ENCODE measurements at places on chromosomes 6 and 20.

GRCh38 chr6:2844008-2844407, 2.3 kb upstream of the SERPINB1 start:
- no peak for DNase-seq

GRCh38 chr20:36394340-36394965, 88.3 kb downstream of the DLGAP4 start:
- DNase-seq = no peak

- no peak for DNase-seq
Observed at GRCh38 chr6:124131259-124131658, 327.6 kb downstream of the NKAIN2 start.

- no peak for DNase-seq
Observed at GRCh38 chr6:99185525-99185924, 163.9 kb downstream of the FAXC start.

DNA sequence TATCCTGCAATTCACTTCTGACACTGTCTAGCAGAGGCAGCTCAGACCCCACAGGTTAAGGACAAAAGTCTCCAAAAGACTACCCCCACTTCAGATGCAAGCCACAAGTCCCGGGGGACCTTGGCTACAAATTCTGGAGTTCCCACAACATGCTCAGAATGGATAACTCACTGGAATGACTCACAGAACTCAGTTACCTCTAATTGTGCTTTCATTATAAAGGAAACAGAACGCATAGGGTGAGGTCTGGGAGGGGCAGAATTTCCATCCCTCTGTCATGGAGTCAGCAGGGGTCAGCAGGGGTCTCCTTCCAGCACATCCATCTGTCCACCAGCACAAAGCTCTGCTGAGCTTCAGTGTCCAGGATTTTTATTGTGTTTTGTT, 184.2 kb downstream of the CDH4 start:
- no peak for DNase-seq
